NCI-H69 (cell line): ENCODE measurements at places on chromosomes 13 and 19.

GRCh38 chr19:54684527-54684926, 21.7 kb downstream of the LILRB4 start:
- no peak for DNase-seq

DNA sequence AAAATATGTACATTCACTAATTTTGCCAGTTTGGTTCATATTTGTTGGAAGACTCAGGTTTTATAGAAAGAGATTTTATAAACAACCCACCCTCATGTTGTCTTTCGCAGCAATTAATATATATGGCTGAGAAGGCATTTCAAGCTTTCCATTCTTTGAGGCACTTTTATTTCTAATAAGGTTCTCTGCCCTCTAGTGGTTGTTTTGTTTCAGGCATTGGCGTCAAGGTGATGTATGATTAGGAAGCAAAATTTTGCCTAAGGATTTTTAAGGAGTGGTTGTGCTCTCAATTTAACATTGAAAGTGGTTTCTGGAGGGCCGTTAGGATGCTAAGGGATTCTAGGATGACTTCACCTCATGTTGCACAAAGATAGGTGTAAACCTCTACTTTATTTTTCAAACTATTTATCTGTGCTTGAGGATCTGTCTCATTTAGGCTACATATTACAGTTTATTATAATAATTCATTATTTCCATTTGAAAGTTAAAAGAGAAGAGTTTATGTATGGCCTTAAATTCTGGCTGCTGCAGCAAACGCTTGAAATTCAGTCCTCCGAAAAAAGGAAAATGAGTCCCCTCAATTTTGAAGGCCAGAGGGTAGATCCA, 35.9 kb downstream of the OXGR1 start:
- peak; percentile 64 for DNase-seq

- no peak for DNase-seq
These were observed 106.9 kb downstream of the KLF12 start for GRCh38 chr13:74027161-74027779.

DNA sequence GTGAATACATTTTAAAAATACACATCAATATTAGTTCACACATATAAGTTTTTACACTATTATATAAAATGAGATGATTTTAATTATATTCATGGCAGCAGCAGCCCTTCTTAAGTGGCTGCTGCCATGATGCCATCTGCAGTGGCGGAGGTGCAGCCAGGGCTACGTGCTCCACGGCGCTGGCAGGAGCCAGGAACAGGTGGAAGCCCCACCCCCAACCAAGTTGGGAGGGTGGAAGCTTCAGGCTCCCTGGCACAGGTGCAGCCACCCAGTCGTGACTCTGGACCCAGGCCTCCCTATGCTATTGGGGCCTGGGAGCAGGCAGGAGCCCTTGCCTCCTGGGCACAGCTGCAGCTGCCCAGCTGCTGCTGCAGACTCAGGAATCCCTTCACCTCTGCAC, 646.9 kb upstream of the PCDH9 start:
- no peak for DNase-seq

DNA sequence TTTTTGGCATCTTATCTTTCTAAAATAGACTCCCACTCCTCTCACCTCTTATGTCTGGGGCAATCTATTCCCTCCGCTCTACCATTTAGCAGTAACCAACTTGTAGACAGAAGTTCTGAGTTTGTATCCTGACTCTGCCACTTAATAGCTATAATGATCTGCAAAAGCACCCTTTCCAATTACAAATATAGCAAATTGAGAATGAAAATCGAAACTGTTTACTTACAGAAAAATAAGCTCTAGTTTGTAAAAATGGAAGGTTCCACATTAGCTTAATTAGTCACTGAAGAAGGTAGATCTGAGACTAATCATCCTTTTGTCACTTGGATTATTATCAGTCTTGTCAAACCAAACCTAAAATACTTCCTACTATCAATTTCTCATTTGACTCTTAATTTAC, 409.3 kb downstream of the DIAPH3 start:
- no peak for DNase-seq

- no peak for DNase-seq
These were observed 76.6 kb upstream of the SIAH3 start for GRCh38 chr13:45928176-45928575.

DNA sequence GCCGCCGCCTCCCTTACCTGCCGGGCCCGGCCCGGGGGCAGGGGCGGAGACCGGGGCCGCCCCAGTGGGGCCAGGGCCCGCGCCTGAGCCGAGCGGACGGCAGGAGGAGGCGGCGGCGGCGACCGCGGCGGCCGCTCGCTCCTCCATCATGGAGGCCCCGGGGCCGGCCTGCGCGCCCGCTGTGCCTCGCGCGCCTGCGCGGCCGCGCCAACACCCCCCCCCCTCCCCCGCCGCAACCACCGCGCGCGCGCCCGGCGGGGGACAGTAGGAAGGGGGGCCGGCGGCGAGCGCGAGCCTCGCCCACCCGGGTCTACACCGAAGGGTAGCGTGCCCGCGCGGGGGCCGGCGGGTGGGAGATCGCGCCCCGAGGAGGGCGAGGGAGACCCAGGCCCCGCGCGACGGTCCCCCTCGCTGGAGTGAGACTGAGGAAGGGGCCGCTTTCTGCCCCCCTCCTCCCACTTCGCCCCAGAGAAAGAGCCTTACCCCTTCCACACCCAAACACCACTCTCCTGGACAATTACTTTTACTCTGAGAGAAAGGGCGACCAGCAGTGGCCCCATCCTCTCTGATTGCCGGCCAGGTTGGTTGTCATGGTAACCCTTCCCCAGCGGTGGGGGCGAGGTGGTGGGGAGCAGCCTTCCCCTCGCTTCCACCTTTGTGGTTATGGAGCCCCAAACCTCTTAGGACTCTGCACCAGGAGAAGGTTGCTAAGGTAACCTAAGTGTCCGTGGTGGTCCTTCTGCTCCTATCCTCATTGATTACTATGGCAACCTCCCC, at the start of gene STRN4:
Gene STRN4, minus strand, starts transcription at position 170 of the 777 bp plus-strand sequence. Its CDS starts 20 bp downstream, at position 150.
- DNase-seq = peak; percentile 87

- peak; percentile 46 for DNase-seq
These were observed 3.6 kb upstream of the KCNN4 start for GRCh38 chr19:43784241-43784980.

GRCh38 chr13:52852444-52852843, 4.0 kb upstream of the PCDH8 start:
- DNase-seq = peak; percentile 93

- no peak for DNase-seq
These were observed 463.5 kb downstream of the GPC6 start for GRCh38 chr13:93690139-93690538.

DNA sequence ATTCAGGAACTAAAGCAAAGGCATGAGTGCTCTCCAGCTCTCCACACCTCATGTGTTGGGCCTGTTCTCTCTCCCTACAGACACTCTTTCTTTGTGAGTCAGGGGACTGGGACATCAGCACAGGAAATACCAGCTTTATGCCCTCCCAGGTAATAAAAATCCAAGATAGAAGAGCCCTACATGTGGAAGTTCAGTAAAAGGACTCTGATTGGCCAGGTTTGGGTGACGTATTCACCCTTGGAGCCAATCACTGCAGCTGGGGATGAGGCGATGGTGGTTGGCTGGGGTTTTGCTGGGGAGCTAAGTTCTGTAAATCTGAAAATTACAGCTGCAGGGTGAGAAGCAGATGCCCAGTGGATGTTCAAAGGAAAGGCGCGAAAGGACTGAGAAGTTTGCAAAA, 32.5 kb downstream of the CCDC70 start:
- peak; percentile 13 for DNase-seq

- DNase-seq = peak; percentile 50
These were observed 1736.2 kb downstream of the SLITRK5 start for GRCh38 chr13:89407357-89407756.

DNA sequence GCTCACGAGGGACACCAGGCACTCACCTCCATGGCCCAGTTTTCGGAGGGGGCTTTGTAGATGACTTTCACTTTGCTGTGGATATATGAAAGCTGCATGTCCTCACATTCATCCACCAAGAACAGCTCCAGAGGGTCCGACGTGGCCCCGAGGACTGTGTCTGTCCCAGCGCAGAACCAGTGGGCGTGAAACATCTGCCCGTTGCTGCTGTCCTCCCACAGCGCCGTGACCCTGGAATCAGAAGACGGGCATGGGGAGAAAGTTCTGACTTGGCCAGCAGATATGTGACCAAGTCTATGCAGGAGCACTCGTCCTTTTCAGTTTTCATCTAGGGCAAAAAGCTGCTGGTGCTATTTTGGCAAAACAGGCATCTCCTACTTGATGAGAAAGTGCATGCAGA, 29.7 kb upstream of the EIF3G start:
- no peak for DNase-seq
